SK-MEL-5 (cell line): ENCODE measurements at places on chromosomes 6 and 20. TPM values are rescaled to one million over a fixed set of nuclear protein-coding genes. Genes with fewer than 3 reads are reported as not detected.
A peak's percentile ranks its signal among the peaks of the same experiment; 100 is the strongest.

GRCh38 chr20:23497536-23497935 lies 6.6 kb downstream of the CST8 start:
- no peak for DNase-seq

The SLC35D3 gene
- not detected in 2 replicates for total RNA-seq

GRCh38 chr20:36199345-36200257 lies 36.7 kb upstream of the AAR2 start:
- peak; percentile 89 for DNase-seq

The CNR1 gene
- total RNA-seq, result 1.7 and 2.0 TPM in 2 replicates

- DNase-seq, result no peak
Measured at GRCh38 chr20:12717061-12717460, 291.7 kb upstream of the SPTLC3 start.

DNA sequence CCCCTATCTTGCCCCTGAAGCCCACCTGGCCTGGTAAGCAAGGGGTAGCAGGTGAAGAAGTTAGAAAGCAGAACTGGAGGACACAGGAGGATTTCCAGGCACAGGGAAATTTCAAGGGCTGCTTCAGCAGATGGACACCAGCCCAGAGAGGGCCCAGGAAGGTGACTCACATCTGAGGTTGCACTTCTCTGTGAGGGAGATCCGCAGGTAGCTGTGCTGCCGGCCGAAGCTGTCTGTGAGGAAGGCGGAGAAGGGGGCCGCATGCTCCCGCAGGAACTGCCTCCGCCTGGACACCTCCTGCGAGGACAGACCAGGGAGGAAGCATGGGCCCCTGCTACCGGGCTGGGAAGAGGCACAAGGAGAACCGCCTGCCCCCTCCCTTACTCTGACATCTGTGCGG lies 7.1 kb downstream of the MOCS1 start:
- no peak for DNase-seq

DNA sequence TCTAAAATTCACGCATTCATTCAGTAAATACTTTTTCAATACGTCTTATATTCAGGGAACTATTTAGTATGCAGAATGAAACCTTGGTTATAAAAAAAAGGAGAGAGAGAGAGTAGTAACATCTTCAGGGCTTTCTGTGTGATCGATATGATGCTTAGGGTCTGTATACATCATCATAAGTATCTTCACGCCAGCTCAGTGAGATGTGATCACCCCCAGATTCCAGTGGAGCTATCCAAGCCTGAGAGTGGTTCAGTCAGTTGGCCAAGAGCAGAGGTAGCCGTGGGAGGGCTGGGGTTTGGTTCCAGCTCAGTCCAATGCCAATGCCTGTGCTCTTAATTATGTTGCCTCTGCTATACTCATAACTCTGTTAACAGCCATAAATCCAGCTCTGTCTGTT lies 8.6 kb downstream of the CD83 start:
- no peak for DNase-seq

DNA sequence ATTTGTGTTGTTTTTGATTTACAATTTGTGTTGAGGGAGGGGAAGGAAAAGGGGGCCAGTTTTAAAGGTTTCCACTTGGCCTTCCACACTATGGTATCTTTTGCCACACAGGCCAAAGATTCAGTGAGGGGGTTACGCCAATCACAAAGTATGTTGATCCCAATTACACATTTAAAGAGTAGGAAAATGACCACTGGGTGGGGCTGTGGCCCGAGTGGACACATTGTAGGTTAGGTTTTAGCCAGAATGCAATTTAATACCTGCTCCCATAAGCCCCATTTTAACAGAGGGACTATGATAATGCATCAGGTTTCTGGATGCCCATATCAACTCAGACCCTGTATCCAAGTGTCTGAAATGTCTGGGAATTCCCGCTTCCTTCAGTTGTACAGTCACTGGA lies 15.6 kb downstream of the VGLL2 start:
- peak; percentile 42 for DNase-seq

GRCh38 chr20:44028868-44029847 lies 114.5 kb downstream of the TOX2 start:
- DNase-seq, result no peak

The RNF39 gene
- not detected in 2 replicates for total RNA-seq

DNA sequence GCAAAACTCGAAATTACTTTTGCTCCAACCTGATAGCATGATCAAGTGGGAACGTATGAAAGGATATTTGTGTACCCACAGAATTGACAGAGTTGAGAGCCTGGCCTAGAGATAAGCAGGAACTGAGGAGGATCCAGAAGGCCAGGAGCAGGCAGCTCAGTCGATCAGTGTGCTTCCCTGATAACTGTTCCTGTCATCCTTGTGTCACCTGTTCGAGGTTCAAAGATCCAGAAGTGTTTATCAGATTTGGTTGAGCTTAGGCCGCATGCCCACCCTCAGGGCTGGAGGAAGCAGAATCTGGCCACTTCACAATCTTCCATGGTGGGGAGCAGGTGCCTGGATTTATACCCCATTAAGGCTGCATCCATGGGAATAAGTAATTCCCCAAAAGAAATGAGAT lies 124.8 kb downstream of the QRSL1 start:
- DNase-seq, result no peak

- DNase-seq, result no peak
Measured at GRCh38 chr6:160178271-160178670, 56.7 kb downstream of the SLC22A1 start.

The PI16 gene
- not detected in 2 replicates for total RNA-seq

The TAAR6 gene
- not detected in 2 replicates for total RNA-seq

The PTCHD4 gene
- 8.4 and 8.9 TPM in 2 replicates for total RNA-seq

The PAK5 gene
- total RNA-seq, result not detected in 2 replicates

- peak; percentile 40 for DNase-seq
Measured at GRCh38 chr6:139508576-139508975, 134.1 kb upstream of the CITED2 start.

GRCh38 chr6:119587537-119587936 lies 238.0 kb upstream of the MAN1A1 start:
- no peak for DNase-seq

The GOPC gene
- 21.5 and 21.6 TPM in 2 replicates for total RNA-seq

DNA sequence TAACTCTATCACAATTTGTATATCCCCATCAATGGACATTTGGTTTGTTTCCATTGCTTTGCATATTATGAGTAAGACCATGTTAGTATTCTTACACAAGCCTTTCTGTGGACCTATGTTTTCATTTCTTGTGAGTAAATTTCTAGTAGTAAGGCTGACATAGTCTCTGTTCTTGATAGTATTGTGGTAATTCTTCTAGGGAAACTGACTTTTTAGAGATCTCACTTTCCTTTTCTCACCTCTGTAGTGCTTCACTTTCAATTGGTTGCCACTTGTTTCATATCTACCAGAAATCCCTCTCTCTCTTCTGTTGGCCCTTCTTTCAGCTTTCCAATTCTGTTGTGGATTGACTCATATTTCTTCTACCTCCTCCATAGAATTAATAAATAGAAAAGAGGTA lies 8.5 kb downstream of the ISM1 start:
- DNase-seq, result no peak

The KCNK17 gene
- total RNA-seq, result not detected in 2 replicates

GRCh38 chr6:89604653-89605052 lies 33.9 kb downstream of the LYRM2 start:
- DNase-seq, result no peak

GRCh38 chr6:24272148-24272547 lies 85.7 kb downstream of the DCDC2 start:
- no peak for DNase-seq

GRCh38 chr20:6525447-6526303 lies 241.8 kb upstream of the BMP2 start:
- DNase-seq, result no peak

DNA sequence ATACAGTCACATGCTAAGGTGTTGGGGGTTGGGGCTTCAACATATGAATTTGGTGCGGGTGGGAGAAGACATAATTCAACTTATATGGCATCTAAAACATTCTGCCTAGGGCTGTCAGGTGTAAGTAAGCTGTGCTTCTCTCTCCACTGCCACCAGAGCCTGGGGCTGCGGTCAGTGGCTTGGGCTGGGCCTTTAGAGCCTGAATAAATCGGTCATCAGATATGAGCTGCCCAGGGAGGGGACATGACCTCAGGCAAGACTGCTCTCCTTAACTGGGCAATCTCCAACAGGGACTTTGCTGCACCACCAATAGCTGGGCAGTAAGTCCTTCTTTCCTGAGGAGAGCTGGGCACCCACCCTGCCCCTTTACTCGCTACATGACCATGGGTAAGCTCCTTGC lies 24.9 kb upstream of the SIRPA start:
- no peak for DNase-seq
